ENCODE measurements at places on chromosomes 1 and 21.

GRCh38 chr1:207654320-207654719 lies 9.4 kb downstream of the CR1L start:
- no peak for DNase-seq

DNA sequence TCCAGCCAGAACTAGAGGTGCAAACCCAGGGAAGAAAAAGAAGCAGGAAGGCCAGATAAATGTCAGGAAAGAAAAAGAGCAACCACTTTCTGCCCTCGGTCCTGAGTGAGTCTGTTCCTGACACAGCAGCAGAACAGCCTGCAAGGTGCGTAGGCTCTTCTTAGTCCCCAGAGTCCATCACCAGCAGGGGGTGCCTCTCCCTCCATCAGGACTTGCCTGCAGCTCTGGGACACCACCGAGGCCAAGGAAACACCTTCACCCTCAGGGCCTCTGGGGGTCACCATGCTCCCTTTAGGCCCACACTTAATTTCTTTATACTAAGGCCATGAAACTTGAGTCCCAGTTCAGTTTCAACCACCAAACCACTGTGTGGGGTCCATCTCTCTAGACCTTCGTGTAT lies 43.7 kb upstream of the NFASC start:
- DNase-seq, result peak; percentile 62

DNA sequence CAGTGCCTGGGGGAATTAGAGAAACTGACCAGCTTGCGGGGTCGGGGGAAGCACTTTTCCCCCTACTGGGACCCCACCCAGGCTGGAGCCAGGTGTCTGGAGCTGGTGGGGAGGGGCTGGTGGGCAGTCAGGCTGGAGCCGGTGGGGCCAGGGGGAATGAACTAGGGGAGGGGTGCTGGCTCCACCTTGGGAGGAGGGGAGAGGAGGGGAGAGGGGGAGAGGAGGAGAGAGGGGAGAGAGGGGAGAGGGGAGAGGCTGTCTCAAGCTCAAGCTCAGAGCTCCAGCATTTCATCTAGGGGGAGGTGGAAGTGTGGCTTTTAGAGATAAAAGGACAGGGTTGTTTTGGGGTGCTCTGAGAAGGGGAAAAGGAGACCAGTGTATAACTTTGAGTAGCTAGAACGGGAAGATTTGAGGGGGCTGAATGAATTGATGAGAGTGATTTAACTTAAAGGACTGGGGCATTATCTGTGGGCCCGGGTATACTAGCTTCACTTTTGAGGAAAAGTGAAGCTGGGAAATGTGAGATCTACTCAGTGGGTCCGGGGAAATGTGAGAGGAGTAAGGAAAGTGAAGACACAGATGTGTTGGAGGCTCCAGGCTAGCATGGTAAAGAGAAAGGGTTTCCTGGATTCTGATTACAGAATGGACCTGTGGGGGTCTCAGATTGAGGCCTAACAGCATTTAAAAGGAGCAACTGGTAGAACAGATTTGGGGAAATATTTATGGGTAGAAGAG lies 2.8 kb downstream of the EFNA1 start:
- no peak for DNase-seq

DNA sequence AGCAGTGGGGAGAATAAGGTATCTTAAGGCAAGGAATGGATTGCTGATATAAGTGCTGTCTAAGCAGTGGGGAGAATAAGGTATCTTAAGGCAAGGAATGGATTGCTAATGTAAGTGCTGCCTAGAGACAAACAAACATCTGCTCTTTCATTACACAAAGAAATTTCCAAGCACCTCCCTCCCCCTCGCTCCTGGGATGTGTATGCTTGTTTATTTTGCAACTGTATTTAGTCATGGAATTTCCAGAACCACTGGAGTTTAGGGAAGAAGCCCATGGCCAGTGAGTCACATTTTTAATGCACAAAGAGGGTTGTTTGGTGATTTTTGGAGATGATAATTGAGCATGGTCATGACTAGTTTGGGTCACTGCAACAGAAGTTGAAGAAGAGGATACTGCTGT lies 21.5 kb downstream of the PDPN start:
- DNase-seq, result no peak

DNA sequence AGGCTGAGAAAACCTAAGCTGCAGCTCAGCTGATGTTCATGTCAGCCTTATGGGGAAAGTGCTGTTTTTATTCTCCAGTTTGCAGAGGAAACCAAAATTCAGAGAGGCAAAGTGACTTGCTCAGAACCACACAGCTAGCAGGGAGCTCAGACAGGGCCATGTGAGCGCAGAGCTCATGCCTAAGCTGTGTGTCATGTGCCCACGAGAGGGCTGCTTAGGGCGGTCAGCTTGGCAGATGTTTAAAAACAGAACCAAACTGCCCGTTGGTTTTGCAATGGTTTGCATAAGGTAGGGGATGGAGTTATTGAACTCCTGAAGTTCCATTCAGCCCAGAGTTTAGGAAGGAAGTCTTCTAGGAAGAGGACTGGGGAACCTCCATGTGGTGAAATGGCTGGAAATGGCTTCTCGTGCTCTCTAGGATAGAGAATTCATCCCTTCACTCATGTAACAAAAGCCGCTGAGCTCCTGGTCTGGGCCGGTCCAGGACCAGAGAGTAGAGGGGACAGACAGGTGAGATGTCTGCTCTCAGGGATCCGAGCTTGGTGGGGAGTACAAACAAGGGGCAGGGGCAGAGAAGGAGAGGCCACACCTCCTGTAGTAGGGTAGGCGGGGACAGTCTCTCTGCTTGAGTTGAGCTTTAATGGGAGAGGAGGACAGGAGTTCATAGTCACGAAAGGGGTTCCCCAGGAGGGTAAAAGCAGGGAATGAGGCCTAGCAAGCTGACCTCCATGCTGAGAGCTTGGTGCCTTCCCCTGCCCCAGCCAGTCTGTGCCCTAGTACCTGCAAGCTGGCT lies 46.9 kb downstream of the ARHGEF10L start:
- DNase-seq, result no peak

DNA sequence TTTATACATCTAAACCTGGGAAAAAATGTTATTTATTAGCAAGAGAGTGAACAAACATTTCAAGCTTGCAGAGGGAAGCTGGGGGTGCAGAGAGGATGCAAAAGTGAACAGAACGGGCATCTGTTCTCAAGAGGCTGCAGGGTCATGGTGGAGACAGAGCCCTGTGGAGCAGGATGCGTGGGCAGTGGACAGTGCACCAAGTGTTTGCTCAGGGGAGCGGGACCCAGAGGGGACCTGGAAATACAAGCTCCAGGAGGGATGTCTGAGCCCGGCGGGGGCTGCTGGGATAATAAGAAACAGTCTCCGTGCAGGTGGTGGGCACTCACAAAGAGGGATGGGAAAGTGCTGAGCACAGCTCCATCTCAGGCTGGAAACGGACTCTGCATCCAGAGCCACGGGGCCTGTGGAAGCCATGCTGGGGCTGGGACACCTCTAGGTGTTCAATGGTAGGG lies 105.3 kb upstream of the SLC45A1 start:
- no peak for DNase-seq

- peak; percentile 32 for DNase-seq
These were observed 5.8 kb downstream of the PERM1 start for GRCh38 chr1:975896-976683.

- no peak for DNase-seq
These were observed 11.1 kb downstream of the ZFYVE9 start for GRCh38 chr1:52153010-52153409.

GRCh38 chr1:192814805-192815204 lies 6.0 kb downstream of the RGS2 start:
- DNase-seq, result no peak

DNA sequence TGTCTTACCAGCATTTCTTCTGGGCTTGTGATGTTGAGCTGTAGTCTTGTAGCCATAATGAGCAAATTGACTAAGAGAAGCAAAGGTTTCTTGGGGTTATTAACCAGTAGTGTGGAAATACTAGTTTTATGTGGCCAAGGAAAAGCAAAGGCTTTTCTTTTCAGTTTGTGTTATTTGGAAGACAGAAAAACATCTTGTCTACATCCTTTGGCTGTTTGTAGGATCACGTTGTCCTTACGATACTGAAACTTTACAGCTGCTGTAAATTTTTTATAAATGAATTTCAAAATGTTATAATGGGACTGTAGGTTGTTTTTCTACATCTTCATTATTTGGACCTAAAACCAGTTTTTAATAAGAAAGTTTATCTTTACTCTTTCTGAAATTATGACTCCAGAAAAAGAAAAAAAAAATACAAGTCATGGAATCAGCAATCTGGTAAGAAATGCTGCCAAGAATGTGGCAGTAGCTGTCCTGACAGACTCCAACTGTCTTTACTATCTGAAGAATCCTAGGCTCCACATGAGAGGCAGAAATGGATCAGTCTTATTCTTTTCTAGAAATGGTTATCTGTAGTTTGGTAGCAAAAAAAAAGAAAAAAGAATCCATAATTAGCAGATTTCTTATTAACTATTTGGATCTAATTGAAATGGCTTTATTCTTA lies 41.6 kb upstream of the QSOX1 start:
- no peak for DNase-seq

DNA sequence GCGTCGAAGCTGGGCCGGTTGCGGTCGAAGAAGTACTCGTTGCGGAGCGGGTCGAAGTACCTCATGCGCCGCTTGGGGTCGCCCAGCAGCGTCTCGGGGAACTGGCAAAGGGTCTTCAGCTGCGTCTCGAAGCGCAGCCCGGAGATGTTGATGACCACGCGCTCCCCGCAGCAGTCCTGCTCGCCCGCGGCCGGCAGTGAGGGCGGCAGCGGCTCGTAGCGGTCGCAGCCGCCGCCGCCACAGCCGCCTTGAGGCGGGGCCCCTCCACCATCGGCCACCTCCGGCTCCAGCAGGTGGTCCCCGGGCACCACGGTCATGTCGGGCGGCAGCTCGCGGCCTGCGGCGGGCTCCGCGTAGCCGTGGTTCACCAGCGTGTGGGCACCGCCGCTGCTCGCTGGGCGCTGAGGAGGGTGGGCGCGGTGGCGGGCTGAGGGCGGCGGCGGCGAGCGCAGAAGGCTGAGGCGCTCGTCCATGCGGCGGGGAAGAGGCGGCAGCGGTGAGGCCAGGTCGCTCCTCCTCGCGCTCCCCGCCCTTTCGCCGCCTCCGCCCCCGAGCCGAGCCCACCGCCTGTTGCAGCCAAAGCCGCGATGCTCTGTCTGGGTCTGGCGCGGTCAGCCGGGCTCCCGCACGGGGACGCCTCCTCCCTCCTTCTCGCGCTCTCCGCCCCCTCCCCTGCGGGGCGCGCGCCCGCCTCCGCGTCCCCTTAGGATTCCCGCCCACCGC lies at the start of gene KCNA3:
Gene KCNA3 (minus strand): TSS at position 604 of the 723 bp plus-strand sequence. CDS start 131 bp downstream, at position 473.
- peak; percentile 50 for DNase-seq

GRCh38 chr1:242813490-242814091 lies 289.1 kb upstream of the PLD5 start:
- no peak for DNase-seq

DNA sequence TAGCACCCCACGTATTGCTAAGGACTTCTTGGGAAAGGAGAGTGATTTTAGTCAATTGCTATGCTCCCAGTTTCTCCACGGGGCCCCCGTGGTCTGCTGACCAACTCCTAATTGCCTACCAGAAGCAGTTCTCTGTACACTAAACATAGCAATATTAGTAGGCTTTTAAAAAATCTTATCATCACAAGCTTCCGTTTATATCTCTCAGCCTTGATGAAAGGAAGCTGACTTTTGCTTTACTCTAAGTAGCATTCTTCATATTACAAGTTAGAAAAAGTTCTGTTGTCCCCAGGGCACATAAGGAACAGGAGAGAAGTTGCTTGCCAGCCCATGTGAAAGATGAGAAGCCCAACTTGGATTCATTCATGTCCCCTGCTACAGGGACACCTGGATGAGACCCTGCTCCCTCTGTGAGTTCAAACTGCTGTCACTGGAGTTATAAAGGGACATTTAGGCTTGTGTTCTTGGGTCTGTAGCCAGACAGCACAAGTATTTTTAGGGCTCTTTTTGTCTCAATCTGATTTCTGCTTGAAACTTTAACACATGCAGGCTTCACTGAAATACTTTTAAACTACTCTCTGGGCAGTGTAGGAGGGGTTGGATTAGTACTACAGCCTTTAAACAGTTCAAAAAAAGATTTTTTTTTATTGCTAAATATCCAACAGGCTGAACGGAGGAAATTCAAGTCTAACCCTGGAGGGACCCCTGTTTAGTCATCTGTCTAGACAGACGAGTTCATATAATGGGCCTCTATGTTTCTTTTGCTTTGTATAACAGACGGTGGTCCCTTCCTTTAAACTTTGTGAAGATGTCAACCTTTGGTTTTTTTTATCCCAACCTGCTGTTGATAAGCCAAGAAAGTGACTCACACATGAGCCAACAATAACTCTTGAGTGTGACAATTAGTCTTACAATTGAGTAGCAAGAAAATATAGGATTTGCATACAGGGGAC lies 29.5 kb downstream of the TGFB2 start:
- DNase-seq, result no peak

DNA sequence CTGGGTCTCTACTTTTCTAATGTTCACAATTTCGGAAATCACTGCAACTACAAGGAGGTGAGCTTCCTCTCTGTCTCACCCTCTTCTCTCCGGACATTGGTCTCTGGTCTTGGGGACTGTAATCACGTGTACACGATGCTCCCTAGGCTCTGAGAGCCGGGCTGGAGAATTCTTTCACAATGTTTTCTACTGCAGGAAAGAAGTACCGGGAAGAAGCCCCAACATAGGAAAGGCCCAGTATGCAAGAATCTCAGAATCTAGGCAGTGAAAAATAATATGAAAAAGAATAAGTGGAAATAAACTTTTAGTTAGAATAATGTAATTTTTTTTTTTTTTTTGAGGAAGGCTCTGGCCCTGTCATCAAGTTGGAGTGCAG lies 13.5 kb upstream of the HJV start:
- DNase-seq, result peak; percentile 11

- no peak for DNase-seq
These were observed 23.3 kb upstream of the PADI6 start for GRCh38 chr1:17348593-17349234.

DNA sequence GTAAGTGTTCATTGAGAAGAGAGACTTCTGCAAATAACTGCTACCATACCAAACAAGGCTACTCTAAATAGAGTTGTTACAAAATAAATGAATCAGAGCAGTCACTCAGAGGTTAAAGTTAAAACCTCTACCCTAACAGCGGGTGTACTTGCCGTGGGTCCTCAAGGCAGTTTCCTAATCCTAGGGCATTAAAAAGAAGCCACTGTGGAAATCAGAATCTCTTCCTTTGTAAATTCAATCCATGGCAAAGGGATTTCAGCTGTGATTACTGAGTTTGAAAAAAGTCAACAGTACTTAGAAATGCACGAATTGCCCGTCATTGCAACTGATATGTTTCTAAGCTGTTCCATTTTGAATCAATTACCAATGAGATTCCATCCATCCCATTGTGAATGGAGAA lies 13.5 kb downstream of the TBX15 start:
- DNase-seq, result no peak

- no peak for DNase-seq
These were observed 324.9 kb upstream of the POU3F1 start for GRCh38 chr1:38371505-38371844.

- peak; percentile 97 for DNase-seq
These were observed 99.5 kb downstream of the UBE2U start for GRCh38 chr1:64302971-64303370.

GRCh38 chr1:212179394-212180076 lies 105.7 kb upstream of the PPP2R5A start:
- no peak for DNase-seq

Measured in NCI-H524 (cell line).